ENCODE measurements at places on chromosomes 4 and X.

DNA sequence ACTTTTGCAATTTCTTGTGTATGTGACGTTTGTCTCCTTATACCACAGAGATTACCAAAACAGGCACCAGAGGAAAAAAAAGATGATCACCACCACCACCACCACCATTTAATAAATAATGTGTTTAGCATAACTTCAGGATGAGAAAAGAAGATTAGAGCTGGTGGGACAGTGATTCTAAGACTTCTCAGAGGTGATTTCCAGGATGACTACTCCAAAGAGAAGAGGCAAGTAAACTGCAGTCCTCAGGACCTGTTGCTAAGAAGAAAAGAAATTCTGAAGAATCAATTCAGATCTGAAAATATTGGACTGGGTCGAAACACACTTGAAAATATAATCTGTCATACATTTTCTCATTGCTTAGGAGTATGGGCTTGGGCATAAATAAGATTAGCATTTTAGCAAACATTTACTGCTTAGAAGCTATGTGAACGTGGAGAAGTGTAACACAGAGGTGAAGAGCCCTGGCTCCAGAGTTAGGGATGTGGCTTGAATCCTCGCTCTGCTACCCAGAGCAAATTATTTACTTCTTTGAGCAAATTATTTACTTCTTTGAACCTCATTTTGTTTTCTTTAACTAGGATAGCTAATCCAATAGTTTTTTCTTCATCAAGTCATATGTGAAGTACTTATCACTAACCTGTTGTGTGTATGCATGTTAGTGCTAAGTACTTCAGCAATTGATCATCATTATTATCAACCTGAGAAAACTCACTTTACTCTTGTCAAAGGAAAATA is 10.5 kb upstream of the YTHDC1 start:
- DNase-seq = no peak

- no peak for DNase-seq
Observed at GRCh38 chr4:8144359-8144758, 14.3 kb downstream of the ABLIM2 start.

GRCh38 chr4:177713454-177713853 is 271.2 kb upstream of the AGA start:
- DNase-seq = no peak

DNA sequence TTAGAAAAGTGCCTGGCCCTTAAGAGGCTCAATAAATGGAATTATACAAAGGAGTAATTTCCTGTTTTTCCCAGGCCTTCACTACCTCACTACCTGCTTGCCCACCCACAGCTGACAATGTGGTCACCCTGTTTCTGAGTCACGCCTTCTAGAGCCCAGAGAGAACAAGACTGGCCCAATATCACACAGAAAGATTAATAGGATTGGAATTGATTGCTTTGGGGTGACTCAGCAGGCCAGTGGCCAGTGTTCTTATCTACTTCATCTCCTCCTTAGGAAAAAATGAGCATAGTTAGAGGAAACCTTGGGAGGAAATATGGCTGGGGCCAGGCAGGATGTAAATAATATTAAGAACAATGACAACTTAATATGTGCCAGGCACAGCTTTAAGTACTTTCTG is 4.5 kb upstream of the FGF16 start:
- no peak for DNase-seq

DNA sequence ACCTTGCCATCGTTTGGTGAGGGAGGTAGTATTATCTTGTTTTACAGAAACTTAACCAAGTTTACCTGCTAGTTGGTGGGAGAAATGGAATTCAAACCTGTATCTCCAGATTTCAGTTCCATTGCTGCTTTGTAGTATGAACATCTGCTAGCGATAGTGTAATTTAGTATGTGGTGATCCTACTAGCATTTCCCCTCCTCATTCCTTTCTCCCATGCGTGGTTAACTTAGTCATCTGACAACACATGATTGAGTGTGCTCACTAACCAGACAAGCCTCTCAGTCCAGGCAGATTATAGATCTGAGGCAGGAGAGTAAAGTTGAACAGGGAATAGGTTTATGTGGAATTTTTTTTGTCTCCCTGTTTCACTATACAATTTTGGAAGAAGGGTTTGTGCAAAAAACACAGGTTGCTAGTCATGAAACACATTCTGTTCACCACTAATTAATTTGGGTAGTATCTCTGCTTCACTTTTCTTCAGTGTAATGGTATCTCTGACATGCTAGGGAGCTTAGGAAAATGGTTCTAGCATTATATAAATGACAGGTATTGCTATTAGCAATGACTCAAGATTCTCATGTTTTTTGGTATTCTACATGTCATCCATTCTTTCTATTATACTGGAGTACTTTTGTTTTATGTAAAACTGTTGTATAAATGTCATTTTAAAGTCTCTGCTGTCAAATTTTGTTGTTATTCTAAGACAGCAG is 21.7 kb downstream of the RBPJ start:
- DNase-seq = no peak

DNA sequence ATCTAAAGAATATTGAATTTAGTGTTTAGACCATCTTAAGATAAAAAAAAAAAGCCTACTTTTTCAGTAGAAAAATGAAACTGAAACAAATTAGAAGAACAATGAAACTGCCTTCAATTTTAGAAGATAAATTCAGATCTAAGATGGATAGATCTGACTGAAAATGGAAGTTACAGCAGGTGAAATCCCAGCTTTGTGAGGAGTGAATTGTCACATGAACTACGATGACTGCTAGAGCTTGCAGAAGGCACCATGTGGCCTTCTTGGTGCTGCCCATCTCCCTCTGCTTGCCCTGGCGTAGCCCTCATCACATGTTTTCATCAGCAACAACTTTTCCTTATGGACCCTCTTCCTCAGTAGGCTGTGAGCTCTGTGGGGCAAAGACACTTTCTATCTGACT is 51.4 kb upstream of the EMCN start:
- no peak for DNase-seq

GRCh38 chr4:76525751-76526150 is 90.7 kb downstream of the SHROOM3 start:
- no peak for DNase-seq

- no peak for DNase-seq
Observed at GRCh38 chr4:5990446-5991160, 27.6 kb downstream of the C4orf50 start.

DNA sequence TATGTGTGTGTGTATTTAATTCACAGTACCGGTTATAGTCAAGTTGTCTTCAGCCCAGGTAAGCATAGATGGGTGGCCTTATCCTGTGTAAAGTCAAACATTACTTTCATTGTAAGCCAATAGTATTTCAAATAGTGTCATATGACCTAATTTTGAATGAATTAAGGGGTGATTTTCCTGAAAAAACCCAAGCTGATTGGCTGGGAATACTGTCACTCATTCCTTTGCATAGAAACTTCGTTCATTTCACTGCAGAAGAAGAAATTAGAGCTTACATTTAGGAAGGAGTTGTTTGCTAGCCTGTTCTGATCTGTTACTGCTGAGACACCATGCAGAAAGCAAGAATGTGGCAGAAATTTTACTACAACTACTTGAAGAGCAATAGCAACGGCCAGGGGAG is 45.4 kb downstream of the SMARCAD1 start:
- no peak for DNase-seq

- no peak for DNase-seq
Observed at GRCh38 chr4:7179158-7179557, 13.2 kb upstream of the SORCS2 start.

GRCh38 chr4:105327956-105328355 is 145.9 kb downstream of the PPA2 start:
- no peak for DNase-seq

- no peak for DNase-seq
Observed at GRCh38 chrX:134669378-134670098, 11.3 kb upstream of the PLAC1 start.

DNA sequence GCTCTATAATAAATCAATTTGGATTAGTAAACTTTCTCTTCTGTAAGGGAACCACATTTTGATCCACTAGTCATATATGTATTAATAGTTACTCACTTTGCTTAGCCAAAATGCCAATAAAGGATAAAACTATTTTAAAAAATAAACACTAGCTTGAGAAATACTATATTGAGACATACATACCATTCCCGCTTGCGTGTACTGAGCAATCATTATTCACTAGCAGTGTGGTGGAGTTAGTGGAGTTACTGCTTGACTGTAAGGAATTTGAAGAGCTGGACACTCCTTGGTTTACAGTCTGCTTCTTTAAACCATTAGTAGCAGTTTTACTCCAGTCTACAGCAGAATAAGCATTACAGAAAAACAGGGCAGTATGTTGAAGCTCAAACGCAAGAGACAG is 10.8 kb upstream of the PHKA2 start:
- no peak for DNase-seq

DNA sequence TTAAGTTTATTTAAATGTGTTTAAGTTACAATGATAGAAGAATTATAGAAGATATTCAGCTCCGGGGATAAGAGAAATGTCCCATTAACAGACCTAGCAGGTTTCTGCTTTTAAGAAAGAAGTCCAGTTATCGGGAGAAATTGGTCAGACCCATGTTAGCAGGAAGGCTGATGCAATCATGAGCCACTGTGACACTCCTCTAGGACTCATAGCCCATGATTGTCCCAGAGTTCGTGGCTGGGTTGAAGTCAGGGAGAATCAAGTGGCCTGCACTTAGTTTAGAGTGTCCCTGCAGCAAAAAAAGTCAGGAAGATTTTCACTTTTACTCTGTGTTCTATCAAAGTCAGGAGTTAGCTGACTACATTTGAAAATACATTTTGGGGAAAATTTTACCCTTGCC is 72.0 kb downstream of the TMEM144 start:
- DNase-seq = no peak

GRCh38 chrX:108914791-108915190 is 178.4 kb upstream of the IRS4 start:
- no peak for DNase-seq

All from CD4-positive, alpha-beta T cell treated with Interleukin-4 for 4 hours (primary cell).